ENCODE measurements at places on chromosomes 4 and X.

DNA sequence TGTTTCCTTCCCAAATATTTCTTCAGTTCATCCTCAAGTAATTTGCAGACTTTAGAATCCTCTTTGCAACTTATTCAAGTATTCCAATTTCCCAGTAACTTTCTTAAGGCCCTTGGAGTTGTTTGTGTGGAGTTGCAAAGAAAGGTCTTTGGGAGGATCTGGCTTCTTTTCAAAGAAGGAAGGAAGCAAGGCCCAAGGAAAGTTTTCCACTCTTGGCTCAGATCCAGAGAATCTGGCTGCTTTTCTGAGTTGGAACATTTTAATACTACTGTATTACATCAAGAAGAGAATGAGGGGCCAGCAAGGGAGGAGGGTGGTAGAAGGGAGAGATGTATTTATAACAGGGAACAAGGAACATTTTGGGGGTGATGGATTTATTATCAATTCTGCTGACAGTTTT is 10.5 kb downstream of the CDX4 start:
- DNase-seq = no peak

GRCh38 chr4:62344915-62345314 is 1144.8 kb downstream of the ADGRL3 start:
- no peak for DNase-seq

DNA sequence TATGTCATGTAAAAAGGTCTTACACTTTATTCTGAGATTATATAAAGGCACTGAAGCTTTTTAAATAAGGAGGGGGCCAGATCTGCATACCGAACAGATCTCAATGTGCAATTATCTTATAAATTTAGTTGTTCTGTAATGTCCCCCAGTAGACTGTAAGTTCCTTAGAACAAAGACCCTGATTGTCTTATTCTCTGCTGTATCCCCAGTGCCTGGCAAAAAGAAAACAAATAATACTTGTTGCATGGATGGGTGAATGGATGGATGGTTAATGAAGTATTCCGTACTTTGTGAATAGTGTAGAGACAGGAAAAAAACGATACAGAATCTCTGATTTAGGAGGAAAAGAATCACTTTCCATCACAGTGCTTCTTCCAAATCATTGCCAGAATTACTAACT is 141.5 kb downstream of the CHM start:
- DNase-seq = no peak

- DNase-seq = no peak
These were observed 99.8 kb downstream of the ARHGAP10 start for GRCh38 chr4:147831551-147832171.

DNA sequence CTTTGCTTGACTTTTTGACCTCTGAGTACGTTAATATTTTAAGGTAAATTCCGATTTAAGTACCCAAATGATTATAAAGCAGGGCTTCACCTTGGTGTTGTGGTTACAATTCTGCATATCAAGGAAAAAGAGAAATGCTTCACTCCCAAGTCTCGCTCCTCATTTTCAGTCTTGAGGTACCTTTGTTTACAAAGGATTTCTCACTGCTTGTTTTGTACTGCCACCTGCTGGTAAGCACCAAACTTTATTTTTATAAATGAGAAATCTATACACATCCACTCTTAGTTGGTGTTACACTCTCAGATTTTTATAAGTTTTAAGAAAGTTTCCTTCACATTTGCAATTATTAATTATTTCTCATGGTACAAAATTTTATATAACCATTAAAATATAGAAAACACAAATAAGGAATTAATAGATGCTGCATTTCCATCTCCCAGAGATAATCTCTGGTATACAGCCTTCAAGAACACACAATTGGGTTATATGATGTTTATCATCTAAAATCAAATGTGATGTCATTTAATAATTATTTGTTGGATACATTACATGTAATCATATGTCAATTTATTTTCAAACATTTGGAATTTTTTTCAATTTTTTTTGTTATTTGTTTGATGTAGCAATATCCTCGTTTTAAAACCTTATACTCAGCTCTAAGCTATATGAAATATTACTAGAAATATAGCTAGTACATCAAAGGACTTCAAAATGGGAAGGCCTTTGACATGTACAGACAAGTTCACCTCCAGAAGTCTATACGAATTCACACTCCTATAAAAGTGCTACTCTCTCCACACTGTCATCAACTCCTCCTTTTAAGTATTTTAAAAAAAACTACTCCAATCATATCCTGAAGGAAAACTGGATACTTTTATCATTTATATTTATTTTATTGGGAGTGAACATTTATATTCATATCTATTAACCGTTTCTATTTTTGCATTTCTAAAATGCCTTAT is 179.9 kb downstream of the KCNIP4 start:
- no peak for DNase-seq

DNA sequence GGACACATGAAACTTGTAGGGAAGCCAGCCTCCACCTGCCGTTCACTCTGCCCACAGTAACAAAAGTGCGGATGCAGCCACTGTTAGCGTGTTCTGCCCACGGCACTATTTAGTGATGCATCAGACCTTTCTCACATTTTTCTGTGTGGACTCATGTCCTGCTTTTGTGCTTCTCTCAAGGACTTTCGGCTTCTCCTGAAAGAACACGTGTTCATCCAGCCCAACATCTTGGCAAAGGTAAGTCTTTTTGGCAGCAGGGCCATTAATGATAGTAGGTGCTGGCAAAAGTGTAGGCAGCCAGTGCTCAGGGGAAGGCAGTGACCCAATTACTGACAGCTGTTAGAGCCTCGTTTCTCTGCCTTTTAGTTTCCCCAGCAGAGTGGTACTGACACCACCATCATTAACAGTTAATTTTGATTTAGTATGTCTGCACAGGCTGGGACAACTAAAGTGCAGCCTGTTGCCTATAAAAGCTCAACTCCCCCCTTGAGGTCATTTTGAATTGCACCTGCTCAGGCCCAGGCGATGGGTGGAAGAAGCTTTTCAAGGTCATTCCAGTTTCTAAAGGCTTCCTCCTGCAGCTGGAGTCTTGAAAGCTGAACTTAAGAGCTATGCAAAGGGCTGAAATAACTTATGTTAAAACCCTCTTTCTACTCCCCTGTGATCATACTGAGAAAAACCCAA is 54.5 kb upstream of the HPSE start:
- DNase-seq = no peak

DNA sequence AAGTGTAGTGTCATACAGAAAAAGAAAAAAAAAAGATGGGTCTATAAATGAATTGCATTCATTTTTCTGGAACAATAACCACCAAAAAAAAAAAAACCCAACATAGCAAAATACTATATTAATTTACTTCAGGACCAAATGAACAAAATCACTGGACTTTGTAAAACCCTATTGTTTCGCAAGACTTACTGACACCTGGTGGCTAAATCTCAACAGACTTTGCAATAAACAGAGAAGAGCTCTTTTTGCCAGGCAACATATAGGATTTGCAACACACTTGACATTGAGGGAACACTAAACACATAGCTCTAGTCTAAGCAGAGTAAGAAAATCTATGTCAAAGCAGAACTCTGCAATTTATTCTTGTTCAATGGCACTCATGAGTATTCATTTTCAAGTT is 990.2 kb downstream of the STPG2 start:
- DNase-seq = no peak

- no peak for DNase-seq
These were observed 350.8 kb upstream of the KLF3 start for GRCh38 chr4:38313175-38313574.
